ENCODE measurements at places on chromosomes 2 and 18. TPM values are rescaled to one million over a fixed set of nuclear protein-coding genes. Genes with fewer than 3 reads are reported as not detected.

Gene CSRNP3
- total RNA-seq, result not detected

- no peak for DNase-seq
Observed at GRCh38 chr2:205800773-205801172, 118.5 kb downstream of the NRP2 start.

Gene GPAT2
- not detected for total RNA-seq

GRCh38 chr2:189797902-189798301 lies 13.7 kb downstream of the PMS1 start:
- no peak for DNase-seq

DNA sequence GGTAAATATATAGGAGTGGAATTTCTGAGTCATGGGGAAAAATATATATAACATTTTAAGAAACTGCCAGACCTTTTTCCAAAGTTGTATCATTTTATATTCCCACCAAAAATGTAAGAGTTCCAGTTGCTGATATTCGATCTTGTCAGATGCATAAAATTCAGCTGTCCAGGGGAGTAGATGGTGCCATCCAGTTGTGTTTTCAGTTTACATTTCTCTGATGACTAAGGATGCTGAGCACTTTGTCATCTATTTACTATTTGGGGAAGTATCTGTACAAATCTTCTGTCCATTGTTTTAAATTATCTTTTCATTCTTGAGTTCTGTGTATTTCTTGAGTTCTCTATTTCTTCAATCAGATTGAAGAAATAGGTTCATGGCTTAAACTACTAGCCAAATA lies 126.1 kb downstream of the RTN4 start:
- no peak for DNase-seq

- no peak for DNase-seq
Observed at GRCh38 chr2:211879323-211879722, 659.3 kb downstream of the ERBB4 start.

DNA sequence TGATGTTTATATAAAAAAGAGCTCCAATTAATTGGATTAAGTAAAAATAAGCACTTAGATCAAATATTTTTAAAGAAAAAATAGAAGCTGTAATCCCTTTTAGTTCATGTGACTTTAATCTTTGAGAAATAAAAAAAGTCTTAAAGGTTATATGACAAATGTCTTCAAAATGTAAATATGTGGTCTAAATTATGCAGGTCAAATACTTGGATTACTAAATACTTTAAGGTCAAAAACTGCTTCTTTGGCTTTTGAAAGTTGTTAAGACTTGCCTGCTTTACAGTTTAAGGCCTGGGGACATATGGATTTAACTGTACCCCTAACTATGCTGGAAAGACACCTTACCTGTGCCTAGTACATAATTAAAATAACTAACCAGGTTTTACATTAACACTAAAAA lies 15.5 kb upstream of the PDK1 start:
- no peak for DNase-seq

- no peak for DNase-seq
Observed at GRCh38 chr2:145324748-145325147, 804.8 kb upstream of the ZEB2 start.

- DNase-seq, result no peak
Observed at GRCh38 chr2:223442847-223443246, 159.3 kb downstream of the SCG2 start.

Gene DHRS9
- 0.21 TPM for total RNA-seq

Gene OTOS
- not detected for total RNA-seq

Gene TLX2
- not detected for total RNA-seq

Gene KCNK3
- not detected for total RNA-seq

Data from HT1080 (cell line).